ENCODE measurements at places on chromosomes 12 and 14. TPM values are rescaled to one million over a fixed set of nuclear protein-coding genes. Genes with fewer than 3 reads are reported as not detected.

DNA sequence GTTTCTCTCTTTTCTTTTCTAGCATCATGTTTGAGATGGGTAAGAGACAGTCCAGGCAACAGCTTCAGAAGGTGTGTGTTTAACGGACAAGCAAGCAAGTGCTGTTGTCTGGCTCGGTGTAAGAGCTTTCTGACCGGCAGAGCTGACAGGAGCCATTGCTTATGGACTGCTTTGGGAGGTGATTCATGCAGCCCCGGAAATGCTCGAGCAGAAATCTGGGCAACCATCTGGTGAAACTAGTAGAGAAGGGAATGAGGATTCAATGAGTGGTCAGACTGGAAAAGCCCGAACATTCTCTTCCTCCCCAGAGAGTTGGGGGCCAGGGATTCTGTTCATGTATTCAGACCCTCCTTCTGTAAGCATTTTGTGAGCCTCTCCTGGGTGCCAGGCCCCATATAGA is 24.4 kb downstream of the TUNAR start:
- DNase-seq = peak; percentile 13

DNA sequence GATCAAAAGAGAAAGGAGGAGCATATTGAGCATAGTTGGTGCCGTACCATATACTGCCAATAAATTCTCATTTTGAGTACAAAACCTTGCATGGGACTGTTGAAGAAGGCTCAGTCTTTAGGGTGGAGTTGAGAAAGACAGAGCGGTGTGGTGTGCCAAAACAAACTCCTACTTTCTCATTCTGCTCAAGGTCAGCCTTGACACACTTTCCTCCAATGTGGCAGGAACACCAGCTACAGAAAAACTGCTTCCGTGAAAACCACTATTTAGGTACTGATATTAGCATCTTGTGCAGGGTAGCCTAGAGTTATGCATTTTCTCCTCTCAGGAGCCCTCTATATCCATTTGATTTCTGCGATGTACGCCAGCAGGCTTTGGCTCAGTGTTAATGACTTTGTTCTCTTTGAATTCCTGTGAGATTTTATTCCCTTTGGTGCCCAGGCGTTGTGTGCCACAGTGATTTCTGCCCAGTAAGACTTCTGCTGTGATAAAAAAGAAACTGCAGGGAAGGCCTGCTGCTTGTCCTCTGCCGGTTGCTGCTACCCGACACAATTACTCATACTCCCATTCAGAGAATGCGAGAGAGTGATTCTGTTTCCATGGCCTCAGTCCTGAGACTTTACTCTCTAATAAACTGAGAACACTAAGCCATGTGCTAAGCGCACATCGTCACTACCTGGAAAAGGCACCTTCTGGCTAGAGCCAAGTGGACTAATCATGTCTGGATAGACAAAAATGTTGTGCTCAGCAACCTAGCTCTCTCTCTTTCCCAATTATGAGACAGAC is 88.3 kb upstream of the MDM1 start:
- no peak for DNase-seq

GRCh38 chr12:120941846-120942405 is 36.4 kb upstream of the HNF1A start:
- no peak for DNase-seq

GRCh38 chr12:70719071-70719470 is 81.8 kb upstream of the PTPRB start:
- DNase-seq = no peak

- DNase-seq = no peak
Observed at GRCh38 chr12:13857750-13858149, 123.7 kb downstream of the GRIN2B start.

DNA sequence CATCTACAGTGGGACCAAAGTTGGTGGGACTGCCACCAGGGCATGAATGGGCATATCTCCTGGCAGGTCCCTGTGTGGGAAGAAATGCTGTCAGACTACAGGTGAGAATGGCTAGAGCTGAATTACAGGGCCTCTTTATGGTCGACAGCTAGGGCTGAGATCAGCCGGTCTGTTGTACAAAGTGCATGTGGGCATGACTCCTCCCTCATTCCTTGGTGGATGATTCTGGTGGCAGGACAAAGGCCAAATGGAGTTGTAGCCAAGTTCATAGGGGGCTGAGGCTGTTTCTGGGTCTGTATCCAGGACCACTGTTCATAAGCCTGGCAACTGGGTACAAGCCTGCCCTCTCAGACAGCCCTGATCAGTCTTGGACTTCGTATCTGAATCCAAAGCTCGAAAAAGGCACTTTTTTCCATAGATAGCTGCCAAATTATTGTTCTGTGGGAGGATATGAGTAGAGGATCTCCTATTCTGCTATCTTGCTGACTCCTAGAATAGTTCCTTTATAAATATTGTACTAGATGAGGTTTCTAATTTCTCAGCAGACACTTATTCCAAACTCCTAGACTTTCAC is 460.8 kb downstream of the TMEM117 start:
- DNase-seq = no peak

- no peak for DNase-seq
Observed at GRCh38 chr14:71913342-71913741, 18.9 kb upstream of the RGS6 start.

DNA sequence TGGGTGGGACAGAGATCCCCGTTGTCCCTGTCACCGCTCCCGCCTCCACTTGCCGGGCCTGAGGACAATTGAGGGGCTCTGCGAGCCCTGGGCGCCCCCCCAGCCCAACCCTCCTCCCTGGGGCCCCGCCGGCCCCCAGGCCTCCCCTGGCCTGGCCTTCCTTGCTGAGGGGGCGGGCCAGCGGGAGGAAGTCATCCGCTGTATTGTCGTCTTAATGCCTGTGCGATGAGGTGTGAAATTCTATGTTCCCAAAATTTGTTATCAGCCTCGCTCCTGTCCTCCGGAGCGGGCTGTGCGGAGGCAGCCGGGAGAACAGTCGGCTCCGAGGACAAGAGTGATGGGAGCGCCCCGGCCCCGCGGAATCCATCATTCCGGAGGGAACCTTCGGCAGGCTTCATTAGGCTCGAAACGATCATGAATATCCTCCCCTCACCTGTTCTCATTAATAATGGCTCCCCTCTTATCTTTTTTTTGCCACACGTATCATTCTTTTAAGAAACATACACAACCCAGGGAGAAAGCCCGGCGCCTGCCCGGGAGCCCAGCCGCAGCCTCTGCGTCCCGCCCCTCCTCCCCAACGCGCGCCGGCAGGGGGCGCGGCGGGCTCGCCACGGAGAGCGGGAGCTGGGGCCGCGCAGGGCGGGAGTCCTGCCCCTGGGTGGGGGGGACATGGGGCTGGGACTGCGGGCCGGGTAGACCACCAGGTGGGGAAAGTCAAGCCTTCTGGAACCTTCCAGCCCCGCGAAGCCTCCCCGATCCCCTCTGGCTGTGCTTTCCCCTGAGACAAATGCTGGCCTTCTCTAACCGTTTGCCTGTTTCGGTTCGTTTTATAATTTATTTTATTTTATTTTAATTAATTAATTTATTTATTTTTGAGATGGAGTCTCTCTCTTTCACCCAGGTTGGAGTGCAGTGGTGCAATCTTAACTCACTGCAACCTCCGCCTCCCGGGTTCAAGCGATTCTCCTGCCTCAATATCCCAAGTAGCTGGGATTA is 17.1 kb upstream of the DLK1 start:
- peak; percentile 40 for DNase-seq

DNA sequence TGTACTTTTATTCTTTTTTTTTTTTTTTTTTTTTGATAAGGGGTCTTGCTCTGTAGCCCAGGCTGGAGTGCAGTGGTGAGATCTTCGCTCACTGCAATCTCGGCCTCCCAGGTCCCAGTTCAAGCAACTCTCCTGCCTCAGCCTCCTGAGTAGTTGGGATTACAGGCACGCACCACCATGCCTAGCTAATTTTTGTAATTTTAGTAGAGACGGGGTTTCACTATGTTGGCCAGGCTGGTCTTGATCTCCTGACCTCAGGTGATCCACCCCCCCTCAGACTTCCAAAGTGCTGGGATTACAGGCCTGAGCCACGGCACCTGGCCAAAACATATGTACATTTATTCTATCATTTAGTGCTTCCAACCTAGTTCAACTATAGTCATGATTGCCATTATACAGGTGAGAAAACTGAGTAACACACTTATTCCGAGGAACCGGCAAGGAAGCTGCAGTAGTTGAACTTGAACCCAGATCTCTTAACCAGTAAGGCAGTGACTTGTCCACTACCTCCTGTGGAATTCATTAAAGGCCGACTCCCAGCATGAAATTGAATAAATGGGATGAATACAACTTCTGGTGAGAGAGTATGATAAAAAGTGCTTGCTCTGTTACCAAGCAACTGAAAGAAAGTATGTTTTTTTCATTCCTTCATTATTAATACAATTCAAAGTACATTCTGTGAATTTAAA is 755 bp upstream of the ATF7IP start:
- no peak for DNase-seq

DNA sequence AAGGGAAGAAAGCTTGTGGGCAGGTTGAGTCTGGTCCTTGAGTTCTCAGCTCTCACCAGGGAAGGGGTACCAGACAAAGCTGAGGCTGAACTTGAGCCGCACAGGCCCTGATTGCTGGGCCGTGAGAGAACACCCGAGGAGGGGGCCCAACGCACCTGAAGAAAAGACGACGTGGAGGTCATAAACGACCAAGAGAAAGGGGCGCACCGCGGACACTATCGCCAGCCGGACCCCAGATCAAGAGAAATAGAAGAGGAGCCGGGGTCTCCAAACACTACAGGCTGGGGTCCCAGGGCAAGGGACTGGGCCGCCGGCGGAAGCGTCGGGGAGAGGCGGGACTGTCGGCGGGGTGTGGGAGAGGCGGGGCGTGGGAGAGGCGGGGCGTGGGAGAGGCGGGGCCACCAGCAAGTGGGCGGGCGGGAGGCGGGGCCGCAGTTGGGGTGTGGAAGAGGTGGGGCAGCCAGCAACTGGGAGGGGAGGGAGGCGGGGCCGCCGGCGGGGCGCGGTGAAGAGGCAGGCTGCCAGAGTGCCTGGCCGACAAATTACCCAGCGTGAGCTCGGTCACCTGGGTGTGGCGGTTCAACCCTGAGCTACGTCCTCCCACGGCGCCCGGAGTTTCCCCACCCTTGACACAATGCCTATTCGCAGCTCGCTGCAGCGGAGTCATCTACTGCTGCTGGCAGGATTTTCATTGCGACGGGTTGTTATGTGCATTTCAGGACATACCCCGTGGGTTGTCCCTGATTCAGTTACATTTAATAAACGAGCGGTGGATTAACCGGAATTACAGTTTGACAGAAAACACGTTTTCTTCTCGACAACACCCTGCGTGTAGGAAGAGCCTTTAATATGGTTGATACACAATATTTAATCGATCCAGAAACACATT is 15.5 kb upstream of the NEMF start:
- peak; percentile 95 for DNase-seq

DNA sequence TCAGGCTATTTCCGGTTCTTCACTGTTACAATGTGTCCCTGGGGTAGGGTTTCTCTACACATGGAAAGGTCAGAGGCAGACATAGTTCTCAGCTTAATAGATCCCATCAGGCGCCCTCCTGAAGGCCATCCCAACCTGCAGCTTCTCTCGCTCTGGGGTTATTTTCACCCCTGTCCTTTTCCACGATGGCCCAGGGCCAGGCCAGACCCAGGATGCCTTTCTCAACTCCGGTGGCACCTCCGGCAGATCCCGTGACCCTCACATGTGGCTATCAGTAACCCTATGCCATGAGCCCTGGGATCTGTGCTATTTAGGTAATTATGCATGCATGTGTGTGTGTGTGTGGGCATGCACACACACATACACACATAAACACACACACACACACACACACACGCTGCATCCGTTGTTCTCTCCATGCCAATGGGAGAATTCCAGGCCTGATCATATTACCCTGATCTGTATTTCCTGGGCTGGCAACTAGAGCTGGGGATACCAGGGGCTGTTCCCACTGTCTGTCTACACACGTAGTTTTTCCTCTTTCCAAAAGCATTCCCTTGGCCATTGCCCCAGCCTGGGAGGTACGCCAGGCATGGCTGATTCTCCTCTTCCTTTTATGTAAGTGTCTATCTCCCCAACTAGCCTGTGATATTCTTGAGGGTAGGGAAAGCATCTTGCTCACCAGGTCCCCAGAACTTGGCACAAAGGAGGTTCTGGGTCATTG is 51.2 kb upstream of the NOS1 start:
- DNase-seq = peak; percentile 6

- no peak for DNase-seq
Observed at GRCh38 chr12:57237932-57238853, 8.7 kb downstream of the SHMT2 start.

GRCh38 chr14:81427348-81428058 is 27.4 kb upstream of the STON2 start:
- DNase-seq = no peak

GRCh38 chr12:124422570-124423523 is 128.0 kb downstream of the RFLNA start:
- peak; percentile 93 for DNase-seq

GRCh38 chr12:32120419-32120818 is 13.8 kb downstream of the BICD1 start:
- no peak for DNase-seq

- DNase-seq = no peak
Observed at GRCh38 chr12:96261557-96261956, 67.4 kb downstream of the ELK3 start.

- peak; percentile 23 for DNase-seq
Observed at GRCh38 chr14:69002069-69002468, 23.0 kb upstream of the ACTN1 start.

DNA sequence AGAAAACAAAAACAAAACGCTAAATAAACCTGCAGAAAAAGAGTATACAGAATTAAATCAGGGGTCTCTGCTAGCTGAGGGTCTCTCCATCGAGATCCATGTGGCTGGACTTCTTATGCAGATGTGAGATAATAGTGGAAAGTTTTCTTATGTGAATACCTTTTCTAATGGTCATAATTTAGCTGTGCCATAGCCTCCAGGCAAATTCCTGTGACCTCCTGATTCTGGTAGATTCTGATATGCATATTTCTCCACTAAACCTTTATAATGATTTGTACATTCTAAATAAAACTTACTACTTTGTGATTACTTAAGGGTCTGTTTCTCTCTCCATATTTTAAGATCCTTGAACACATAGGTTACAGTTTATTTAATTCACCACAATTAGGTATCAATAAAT is 1002.6 kb downstream of the GALC start:
- no peak for DNase-seq

ADCY6 gene
- 23.1 TPM for total RNA-seq

GRIP1 gene
- total RNA-seq = 0.27 TPM

CCDC175 gene
- not detected for total RNA-seq

CLEC7A gene
- total RNA-seq = not detected

SCNN1A gene
- 67.9 TPM for total RNA-seq

GLS2 gene
- 1.2 TPM for total RNA-seq

KIF26A gene
- total RNA-seq = 19.8 TPM

KLRK1 gene
- total RNA-seq = not detected

OTX2 gene
- total RNA-seq = 128 TPM

ADGRD1 gene
- total RNA-seq = 0.51 TPM

TTC7B gene
- 30.3 TPM for total RNA-seq

JKAMP gene
- 89.4 TPM for total RNA-seq

DACT1 gene
- total RNA-seq = not detected

NR2C1 gene
- total RNA-seq = 74.2 TPM

KLRC4 gene
- not detected for total RNA-seq

NOC4L gene
- 40.0 TPM for total RNA-seq

EFS gene
- not detected for total RNA-seq

ZNF385A gene
- total RNA-seq = 6.0 TPM

Measured in G401 (cell line).